ENCODE measurements at places on chromosomes 2 and 18.

GRCh38 chr2:203798296-203799087 lies 69.1 kb upstream of the CTLA4 start:
- DNase-seq: no peak

DNA sequence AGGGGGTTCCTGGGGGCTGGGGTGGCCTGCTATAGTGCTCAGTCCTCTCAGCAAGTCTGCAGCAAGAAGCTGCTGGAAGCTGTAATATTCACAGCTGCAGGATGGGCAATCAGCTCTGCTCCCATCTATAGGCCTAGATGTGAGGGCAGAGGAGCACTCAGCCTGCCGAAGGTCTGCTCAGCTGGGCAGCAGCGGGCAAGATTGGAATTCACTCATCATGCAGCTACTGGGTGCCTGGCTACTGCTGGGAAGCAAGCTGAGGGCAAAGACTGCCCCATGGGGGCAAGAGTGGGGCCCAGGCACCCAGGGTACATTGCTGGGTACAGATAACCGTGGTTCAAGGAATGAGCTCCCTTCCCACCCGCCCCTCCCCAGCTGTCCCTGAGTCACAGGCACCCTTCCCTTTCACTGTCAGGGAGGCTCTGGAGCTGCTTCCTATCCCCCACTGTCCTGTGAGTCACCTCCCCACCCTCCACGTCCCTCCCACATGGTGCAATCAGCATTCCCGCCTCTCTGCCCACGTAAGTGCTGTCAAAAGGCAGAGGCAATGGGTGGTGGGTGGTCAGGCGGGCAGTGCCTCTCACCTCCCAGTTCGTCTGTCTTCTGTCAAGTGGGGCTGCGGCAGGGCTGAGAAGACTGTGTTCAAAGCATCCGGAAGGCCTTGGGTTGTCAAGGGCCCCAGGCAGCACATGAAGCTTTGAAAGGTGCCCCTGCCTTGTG lies 169.2 kb downstream of the TRIM43 start:
- DNase-seq: no peak

- DNase-seq: no peak
These were observed 74.9 kb upstream of the OTOF start for GRCh38 chr2:26552641-26553374.

- no peak for DNase-seq
These were observed 354.2 kb upstream of the ACVR2A start for GRCh38 chr2:147490401-147491261.

GRCh38 chr2:39623917-39624316 lies 41.8 kb upstream of the TMEM178A start:
- DNase-seq: no peak

DNA sequence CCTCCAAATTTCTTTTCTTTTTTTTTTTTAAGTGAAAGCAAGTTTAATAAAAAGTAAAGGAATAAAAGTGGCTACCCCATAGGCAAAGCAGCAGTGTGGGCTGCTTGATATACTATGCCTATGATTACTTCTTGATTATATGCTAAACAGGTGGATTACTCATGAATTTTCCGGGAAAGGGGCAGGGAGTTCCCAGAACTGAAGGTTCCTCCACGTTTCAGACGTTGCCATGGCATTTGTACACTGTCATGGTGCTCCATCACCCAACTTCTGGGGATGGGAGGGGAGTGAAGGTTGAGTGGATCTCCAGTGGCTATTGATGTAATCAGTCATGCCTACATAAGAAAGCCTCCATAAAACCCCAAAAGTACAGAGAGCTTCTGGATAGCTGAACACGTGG lies 176.2 kb downstream of the CYP26B1 start:
- DNase-seq: no peak

DNA sequence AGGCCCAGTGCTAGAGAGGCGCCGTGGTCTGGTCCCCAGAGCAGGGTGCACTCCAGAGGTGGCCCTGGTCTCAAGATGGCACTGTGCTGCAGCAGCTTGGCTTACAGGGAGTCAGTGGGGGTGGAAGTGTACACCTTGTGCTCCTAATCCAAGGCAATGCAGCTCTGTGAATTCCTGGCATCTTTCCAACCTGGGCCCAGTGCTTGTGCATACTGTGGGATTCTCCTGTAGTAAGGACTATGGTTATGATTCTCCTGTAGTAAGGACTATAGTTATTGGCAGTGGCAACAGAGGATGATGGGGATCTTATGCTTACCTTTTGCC lies 616.7 kb upstream of the REG3G start:
- DNase-seq: no peak

GRCh38 chr2:179952658-179953057 lies 54.4 kb downstream of the CWC22 start:
- DNase-seq: no peak

DNA sequence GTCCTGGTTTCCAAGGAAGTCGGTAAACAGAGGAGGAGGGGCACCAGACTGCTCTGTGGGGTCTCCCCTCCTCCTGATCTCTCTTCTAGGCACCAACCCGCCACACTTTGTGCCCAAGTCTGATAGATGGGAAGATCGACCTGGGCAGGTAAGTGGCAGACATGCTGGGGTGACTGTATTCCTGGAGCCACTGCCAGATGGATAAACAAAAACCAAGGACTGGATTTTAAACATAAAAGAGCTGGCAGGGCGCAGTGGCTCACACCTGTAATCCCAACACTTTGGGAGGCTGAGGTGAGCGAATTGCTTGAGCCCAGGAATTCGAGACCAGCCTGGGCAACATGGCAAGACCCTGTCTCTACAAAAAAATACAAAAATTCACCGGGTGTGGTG lies 181.2 kb downstream of the ANAPC1 start:
- DNase-seq: no peak

DNA sequence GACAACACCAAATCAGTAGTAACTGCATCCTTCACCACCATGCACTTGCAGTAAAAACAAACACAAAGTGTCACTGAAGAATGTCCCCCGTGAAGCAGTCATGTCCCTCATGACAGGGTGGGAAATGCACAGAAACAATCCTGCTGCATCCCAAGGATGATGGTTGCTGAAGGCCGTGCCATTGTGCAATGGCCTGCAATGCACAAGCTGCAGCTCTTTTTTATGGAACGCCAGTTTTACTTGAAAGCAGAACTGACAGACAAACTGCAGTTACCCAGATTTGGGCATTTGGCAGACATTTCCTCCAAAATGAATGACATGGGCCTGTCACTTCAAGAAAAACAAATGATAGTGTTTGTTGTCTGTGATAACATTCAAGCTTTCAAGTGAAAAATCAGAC lies 2.4 kb upstream of the CHST10 start:
- no peak for DNase-seq

DNA sequence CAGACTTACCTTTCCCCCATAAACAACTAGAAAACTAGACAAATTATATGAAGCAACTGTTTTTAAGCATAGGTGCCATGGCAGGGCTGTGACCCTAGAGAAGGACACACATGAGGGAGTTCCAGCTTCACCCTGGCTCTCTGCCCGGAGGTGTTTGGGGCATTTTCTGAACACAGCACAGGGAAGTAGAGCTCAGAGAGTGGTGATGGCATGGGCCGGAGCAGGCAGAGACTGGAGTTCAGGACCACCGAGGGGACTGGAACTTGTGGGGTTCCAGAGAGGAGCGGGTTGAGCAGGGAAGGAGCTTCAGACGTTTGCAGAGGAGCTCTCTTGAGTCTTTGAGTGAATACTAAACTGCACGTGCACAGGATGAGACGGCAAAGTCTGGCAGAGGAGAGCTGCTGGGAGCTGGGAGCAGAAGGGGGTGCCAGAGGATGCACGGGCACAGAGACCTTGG lies 26.5 kb upstream of the KLF11 start:
- DNase-seq: no peak

GRCh38 chr2:176380341-176380740 lies 111.1 kb downstream of the MTX2 start:
- no peak for DNase-seq

GRCh38 chr2:14536976-14537375 lies 95.5 kb upstream of the LRATD1 start:
- no peak for DNase-seq

- DNase-seq: no peak
These were observed 42.5 kb downstream of the CXCR4 start for GRCh38 chr2:136075476-136075875.

DNA sequence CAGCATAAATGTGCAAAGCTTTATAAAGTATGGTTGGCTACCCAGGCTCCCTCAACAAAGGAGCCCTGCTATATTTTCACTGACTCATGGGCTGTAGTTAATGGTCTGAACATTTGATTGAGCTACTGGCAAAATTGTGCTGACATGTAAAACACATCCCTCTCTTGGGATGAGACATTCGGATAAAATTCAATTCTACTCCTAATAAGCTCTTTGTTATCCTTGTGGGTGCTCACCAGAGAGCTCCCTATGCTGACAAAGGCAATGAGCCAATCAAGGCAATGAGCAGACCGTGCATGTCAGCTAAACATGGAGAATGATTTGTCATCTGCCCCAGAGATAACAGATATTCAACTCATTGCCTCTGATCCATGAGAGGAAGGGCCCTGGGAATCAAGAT lies 27.7 kb downstream of the SERPINB8 start:
- DNase-seq: no peak

DNA sequence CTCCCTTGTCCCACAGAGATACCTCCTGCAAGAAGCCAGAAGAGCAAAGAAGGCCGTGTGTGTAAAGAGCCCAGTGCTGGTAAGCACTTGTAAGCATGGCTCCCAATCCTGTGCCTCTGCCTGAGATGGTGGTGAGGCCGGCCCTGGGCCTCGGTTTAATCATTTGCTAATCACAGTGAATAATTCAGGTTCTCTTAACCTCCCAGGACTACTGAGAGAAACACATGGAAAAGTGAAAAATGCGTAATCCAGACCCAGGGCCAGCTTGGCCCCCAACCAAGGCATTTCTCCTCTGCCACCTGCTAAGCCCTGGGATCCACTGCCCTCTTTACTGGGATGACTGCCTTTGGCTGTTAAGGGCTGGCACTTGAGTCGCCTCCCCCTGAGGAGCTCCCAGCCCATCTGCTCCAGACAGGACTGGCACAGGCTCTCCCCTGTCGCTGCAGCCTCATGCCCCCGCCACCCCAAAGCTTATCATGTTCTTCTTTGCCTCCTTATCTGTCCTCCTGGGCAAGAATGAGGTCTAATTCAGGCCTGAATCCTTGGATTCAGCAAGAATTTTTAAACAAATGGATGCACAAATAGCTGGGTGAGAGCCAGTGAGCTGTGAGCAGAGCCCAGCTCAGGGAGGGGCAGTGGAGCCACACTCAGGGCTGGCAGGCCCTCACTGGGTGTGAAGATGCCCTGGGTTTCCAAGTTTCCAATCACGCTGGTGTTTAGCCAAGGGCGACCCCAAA lies 193.9 kb upstream of the HS6ST1 start:
- DNase-seq: no peak

DNA sequence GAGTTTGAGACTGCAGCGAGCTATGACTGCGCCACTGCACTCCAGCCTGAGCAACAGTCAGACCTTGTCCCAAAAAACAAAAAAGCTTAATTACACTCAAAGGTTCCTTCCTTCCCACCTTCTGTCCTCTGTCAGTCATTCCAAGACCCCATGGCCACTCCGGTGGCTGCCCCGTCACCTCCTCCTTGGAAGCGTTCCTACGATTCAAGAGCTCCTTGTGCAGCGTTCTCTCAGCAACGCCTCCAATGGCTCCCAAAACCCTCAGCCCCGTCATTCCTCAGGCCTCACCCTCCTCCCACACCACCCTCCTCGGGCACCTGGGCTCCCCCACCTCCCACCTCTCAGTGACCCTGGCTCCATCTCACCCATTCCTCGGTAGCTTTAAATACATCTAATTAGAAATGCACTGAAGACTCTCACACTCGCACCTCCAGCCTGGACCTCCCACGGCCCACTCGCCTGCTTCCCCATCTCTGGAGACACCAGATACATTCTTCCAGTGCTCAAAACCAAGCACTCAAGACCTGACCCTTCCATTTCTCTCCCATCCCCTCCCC lies 8.0 kb downstream of the PASK start:
- DNase-seq: no peak

DNA sequence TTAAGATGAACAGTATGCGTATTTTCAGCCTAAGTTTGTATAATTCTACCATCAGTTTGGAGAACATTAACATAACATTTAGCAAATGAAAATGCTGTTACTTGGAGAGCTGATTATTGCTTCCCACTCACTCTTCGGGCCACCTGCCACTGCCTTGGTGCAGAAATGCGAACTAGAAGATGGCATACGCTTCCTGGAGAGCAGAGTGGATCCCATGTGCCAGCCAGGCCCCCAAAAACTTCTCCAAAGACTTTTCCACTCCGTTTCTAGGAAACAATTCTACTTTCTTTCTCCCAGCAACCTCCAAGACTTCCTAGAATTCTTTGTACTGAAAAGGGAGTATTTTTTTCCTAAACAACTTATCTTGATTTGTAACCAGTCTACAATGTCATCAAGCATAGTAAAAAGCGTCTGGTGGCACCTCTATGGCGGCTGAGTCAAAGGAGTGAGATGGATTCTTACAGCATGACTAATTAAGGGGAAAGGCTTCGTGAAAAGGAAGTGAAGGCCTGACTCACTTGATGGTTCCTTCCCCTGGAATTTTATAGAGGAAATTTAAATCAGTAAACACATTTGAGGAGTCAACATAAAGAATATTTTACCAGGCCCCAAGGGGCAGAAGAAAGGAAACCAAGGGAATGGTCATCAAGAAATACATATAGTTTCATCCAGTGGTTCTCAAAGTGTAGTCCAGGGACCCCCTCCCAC lies 36.6 kb downstream of the FEZ2 start:
- peak; percentile 94 for DNase-seq

DNA sequence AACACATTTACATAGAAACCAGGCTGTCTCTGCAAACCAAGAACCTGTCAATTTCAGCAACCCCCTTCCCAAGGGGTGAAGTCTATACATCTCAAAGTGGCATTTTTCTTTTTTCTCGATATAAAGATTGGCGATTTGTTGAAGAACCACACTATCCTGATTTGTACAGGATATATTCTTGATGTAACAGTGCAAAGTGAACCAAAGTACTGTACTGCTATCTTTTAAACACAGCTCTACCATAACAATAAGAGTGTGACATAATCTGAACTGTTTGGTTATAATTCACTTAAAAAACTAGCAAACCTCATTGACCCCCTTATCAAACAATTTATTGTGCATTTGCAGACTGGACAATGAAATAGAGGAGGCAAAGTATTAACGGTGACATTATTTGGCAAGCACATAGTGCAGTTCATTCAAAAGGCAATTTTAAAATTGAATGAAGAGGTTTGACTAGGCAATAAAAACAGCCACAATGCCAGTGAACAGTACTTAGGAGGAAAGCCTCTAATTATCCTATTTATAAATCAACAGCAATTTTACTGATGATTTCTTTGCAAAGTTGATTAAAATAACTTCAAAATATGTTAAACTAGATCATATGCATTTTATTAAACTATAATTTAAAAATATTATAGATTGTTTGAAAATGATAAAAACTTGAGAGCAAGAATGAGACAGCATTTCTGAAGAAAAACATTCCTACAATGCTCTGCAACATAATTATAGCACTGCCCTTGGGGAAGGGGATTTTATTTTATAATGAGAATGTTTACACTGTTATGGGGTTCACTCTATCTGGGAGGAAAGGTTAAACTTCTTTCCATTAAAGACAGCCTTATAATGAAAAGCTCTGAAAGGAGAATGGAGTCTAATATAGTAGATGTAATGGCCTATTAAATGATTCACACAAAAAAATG lies 440.9 kb downstream of the ZEB2 start:
- DNase-seq: no peak

All from SW 1271 (cell line).